Hepatocyte (in vitro differentiated cells): ENCODE measurements at places on chromosomes 7 and 10. TPM values are rescaled to one million over a fixed set of nuclear protein-coding genes. Genes with fewer than 3 reads are reported as not detected.

DNA sequence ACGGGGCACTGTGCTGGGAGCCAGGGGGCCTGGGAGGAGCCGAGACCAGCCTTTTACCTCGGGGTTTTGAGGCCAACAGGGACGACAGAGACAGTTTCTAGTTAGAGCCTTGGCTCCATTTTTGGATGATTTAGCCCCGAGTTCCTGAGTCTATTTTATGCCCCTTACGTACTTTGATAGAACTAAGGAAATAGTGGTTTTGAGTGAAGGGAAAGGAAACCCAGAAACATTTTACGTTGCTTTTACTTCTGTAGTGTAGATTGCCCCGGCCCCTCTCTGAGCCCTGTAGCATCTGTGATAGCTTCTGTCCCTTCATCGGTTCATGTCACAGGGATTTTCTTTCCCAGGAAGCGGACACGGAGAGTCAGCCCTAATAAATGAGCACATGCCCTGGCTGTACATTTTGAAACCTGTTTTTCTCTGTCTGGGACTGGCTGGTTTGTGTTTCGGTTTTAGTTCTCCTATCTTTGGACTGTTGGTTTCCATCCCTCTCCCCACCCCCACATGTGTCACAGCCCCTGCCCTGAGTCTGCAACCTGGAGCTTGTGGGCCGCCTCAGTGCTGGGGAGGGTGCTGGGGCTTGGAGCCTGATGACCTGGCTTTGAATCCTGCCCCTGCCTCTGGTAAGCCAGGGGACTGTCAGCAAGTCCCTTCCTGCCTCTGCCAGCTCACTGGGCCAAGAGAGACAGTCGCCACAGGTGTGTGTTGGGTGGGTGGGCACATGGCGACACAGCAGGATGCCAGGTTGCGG is 6.9 kb upstream of the ORAI2 start:
- H3K27me3 ChIP-seq, result no peaks in the 10 kb centered on the region
- H3K4me3 ChIP-seq, result no peak overlapping the region
- no peak for DNase-seq
- no peak overlapping the region for H3K27ac ChIP-seq

DNA sequence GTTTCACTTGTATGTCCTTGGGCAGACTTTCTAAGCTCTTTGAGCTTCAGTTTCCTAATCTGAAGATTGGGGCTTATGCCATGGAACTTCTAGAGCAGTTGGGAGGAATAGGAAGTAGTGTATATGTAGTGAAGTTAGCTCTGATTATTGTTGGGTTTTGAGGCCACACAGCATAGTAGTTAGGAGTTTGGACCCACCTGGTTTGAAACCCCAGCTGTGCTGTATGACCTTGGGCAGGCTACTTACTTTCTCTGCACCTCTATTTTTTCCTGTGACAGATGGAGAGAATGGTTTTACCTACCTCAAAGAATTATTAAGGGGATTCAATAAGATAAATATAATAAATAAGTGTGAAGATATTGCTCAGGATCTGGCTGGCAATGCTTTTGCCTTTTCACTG is 61.4 kb upstream of the ADRB1 start:
- H3K27ac ChIP-seq, result no peak overlapping the region
- H3K4me3 ChIP-seq, result no peak overlapping the region

The GUSB gene
- total RNA-seq, result 53.7 and 58.9 TPM in 2 replicates

DNA sequence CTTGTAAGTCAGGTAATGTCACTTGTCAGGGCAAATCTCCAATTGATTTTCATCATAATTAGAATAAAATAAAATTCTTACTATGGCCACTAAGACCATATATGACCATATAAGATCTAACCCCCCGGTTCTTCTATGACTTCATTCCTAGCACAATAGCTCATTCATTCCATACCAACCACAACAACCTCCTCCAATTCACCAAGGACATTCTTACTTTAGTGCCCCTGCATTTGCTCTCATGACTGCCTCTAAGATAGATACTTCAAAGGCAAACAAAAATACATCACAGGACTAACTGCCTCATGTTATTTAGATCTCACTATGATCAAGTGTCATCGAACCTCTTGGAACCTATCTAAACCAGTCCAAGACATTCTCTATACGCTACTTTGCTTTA is 90.8 kb downstream of the SNX13 start:
- H3K36me3 ChIP-seq, result no peaks in the 10 kb centered on the region
- H3K27ac ChIP-seq, result no peak overlapping the region
- H3K4me3 ChIP-seq, result no peak overlapping the region
- DNase-seq, result no peak

The NEBL gene
- 8.5 and 12.3 TPM in 2 replicates for total RNA-seq

GRCh38 chr7:46844486-46844885 is 737.4 kb downstream of the TNS3 start:
- no peak overlapping the region for H3K4me3 ChIP-seq
- no peak overlapping the region for H3K27ac ChIP-seq
- H3K27me3 ChIP-seq, result no peaks in the 10 kb centered on the region
- no peak for DNase-seq
- no peaks in the 10 kb centered on the region for H3K36me3 ChIP-seq

DNA sequence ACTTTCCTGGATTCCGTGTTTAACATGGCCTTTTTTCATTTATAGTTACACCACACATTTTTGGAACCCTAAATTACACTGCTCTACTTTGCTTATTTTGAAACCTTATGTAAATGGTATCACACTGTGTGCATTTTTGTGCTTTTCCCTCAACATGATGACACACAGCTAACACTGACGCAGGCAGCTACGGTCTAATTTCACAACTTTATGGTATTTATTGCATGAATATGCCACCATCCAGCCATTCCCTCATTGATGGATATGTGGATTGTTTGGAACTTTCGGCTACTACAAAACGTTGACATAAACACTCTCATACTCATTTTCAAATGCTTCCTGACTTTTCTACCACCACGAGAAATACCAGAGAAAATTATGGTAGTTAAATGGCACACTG is 6.9 kb downstream of the PAPOLB start:
- H3K27ac ChIP-seq, result no peak overlapping the region
- H3K27me3 ChIP-seq, result peaks cover 11% of the 10 kb centered on the region
- no peak for DNase-seq
- H3K4me3 ChIP-seq, result no peak overlapping the region
- no peaks in the 10 kb centered on the region for H3K36me3 ChIP-seq
- no peaks in the 10 kb centered on the region for H3K4me1 ChIP-seq

DNA sequence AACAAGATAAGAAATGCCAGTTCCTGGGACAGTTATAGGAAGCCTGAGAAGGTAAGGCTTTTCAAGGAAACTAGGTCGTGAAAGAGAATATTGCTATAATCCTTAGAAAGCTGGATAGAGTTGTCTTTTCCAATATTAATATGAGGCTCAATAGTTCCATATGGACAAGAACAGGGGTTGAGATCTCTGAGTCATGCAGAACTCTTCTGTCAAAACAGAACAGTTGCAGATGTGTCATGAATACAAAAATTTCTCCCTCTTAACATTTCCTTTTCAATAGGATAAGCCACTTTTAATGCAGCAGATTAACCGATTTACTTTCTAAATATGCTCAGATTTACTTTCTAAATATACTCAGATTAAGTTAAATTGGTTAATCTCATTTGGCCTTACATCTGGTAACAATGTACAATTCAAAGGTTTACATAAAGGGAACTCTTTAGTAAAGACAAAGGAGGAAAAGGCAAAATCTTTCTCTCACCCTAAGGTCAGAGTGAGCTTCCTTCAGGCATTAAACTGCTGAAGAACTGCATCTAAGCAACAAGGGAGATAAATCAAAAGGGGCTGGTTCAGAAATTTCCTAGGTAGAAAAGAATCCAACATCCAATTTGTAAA is 104.7 kb upstream of the PCDH15 start:
- H3K27ac ChIP-seq, result no peak overlapping the region
- H3K4me1 ChIP-seq, result no peaks in the 10 kb centered on the region
- H3K27me3 ChIP-seq, result no peaks in the 10 kb centered on the region
- DNase-seq, result no peak
- no peaks in the 10 kb centered on the region for H3K36me3 ChIP-seq
- H3K4me3 ChIP-seq, result no peak overlapping the region

DNA sequence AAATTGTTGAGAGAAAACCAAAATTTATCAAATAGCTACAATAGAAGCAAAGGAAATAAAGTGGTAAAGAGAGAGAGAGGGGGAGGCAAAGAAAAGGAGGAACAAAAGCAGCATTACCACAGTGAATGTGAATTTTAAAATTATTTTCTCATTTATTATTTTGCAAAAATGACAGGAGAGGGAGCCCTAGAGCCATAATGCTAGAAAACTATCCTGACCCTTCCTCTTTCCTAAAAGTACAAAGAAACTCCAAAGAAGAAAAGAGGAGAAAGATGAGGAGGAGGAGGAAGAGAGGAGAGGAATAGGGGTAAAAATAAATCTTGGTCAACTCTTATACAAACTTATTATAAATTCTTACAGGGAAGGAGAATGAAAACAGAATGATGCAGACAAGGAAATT is 921.5 kb downstream of the NRG3 start:
- H3K4me1 ChIP-seq, result no peaks in the 10 kb centered on the region
- H3K36me3 ChIP-seq, result no peaks in the 10 kb centered on the region
- no peaks in the 10 kb centered on the region for H3K27me3 ChIP-seq
- DNase-seq, result no peak
- H3K27ac ChIP-seq, result no peak overlapping the region

The ALKBH4 gene
- total RNA-seq, result 10.1 and 13.3 TPM in 2 replicates

- no peak overlapping the region for H3K27ac ChIP-seq
- no peaks in the 10 kb centered on the region for H3K4me1 ChIP-seq
- DNase-seq, result no peak
- no peaks in the 10 kb centered on the region for H3K36me3 ChIP-seq
- H3K27me3 ChIP-seq, result no peaks in the 10 kb centered on the region
These were observed 139.4 kb downstream of the KCND2 start for GRCh38 chr7:120412139-120413050.

The HIF1AN gene
- total RNA-seq, result 13.7 and 15.5 TPM in 2 replicates

DNA sequence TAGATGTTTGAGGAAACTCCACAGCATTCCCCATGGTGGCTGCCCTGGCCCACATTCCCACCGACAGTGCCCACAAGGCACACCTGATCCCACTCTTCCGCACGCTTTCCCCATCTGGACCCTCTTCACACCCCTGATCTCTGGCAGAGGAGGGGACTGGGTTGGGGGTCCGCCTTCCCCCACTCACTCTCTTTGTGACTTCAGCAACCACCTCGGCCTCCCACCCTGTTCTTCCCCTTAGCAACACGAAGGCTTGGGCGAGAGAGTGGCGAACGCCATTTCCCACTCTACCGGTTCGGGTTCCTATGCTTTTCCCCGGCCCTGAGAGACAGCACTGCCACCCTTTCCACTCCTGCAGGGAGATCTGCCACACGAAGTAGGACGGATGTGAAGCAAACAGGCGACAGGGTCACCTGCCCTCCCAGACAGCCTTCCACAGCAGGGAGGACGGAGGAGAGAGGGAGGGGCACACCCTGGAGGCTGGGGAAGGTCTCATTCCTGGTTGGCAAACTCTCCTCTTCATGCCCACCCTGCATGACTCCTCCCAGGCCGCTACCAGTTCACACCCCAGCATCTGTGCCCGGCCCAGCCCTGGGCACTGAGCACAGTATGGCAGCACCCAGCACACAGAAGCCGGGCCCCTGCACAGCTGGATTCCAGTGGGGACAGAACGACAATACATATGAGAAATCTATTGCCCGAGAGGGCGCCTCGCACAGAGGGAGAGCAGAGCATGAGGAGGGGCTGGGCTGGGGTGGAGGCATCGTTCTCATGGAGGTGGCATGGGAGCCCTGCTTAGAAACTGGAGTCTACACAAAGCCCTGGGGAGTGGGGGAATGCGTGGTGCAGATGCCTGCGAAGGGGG is 93.5 kb downstream of the PAXIP1 start:
- H3K4me3 ChIP-seq, result no peak overlapping the region
- no peak for DNase-seq
- no peaks in the 10 kb centered on the region for H3K27me3 ChIP-seq
- no peak overlapping the region for H3K27ac ChIP-seq

The CYP3A5 gene
- 279 and 345 TPM in 2 replicates for total RNA-seq

DNA sequence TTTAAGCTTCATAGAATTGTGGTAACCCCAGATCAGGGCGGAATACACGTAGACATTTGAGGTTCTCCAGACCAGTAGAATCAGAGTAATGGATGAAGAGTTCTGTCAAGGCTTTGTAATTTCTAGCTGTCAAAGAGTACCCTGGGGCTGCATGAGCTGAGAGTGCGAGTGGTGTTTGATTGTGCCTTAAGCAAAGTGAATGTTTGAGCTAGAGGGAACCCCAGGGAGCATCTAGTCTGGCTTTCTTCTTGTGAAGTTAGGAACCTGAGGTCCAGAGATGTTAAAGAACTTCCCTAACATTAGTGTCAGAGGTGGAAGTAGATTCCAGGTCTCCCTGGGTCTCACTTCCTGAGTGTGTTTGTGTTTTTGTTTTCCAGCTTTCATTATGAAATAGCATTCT is 212.3 kb upstream of the FZD1 start:
- H3K4me3 ChIP-seq, result no peak overlapping the region
- no peaks in the 10 kb centered on the region for H3K36me3 ChIP-seq
- no peaks in the 10 kb centered on the region for H3K4me1 ChIP-seq
